ENCODE measurements at places on chromosomes 3 and 15.

DNA sequence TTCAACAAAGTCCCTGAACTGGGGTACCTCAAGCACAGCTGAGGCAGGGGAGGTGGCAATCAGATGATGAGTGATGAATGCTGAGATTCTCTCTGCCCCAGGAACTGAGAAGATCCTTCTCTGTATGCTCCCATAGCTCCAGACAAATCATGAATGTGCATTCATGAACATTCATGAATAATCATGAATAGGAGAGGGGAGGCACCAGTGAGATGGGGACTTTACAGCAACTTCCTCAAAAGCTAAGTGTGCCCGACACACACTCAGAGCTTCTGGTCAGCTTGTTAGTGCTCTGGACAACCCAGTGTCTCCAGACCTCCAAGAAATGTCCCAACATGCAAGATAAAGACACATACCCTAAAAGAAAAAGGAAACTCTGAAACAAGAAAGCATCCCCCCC, 24.3 kb downstream of the LRRC2 start:
- DNase-seq, result no peak

- peak; percentile 39 for DNase-seq
Measured at GRCh38 chr15:89114990-89115389, 26.7 kb downstream of the ABHD2 start.

DNA sequence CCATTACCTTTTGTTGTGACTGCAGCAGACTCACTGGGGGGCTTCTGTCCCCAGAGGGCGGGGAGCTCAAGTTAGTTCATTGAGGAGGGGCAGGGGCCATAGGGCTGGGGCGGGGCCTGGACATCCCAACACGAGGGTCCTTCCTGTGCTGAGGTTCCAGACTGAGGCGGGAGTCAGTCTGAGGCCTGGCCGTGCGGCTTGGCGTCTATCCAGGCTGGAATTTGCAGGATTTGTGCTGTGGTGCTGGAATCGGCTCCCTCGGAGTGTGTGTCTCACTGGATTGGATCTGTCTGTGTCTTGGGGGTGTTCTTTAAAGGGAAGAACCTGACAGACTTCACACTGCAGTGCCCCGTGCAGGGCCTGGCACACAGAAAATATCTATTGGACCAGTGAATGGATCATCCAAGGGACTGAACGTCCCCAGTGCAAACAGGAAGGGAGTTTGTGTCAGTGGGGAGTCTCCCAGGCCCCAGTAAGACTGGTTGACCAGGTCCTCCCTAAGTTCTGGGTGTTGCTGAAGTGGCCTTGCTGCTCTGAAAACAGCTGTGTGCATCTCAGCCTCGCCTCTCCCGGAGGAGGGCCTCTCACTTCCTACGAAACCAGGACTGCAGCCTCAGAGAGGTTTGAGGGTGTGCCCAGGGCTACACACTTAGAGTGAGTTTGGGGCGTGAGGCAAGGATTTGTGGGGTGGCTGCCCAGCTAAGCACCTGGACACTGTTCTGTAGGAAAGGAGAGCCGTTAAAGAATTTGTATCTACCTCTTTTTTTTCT, 26.1 kb downstream of the GOLGA6L2 start:
- DNase-seq, result no peak

- no peak for DNase-seq
Measured at GRCh38 chr3:27805282-27805681, 83.2 kb upstream of the EOMES start.

DNA sequence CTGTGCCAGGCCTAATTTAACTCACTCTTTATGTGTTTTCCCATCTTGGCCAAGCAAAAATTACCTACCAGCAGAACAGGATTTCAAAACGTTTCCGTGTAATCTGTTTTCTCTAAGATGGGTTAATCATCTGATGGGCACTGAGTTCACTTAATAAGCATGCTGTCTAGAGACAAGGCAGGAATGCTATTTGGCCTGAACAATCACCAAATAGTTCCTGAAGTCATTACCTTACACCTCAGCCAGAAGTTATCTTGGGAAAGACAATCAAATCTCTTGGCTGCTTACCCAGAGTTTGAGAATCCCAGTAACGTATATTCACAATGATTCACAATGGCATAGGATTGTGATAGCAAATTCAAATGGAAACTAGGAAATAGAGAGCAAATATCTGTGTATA, 779.1 kb downstream of the CADM2 start:
- no peak for DNase-seq

GRCh38 chr3:180802837-180803236, 109.6 kb upstream of the FXR1 start:
- DNase-seq, result peak; percentile 33

DNA sequence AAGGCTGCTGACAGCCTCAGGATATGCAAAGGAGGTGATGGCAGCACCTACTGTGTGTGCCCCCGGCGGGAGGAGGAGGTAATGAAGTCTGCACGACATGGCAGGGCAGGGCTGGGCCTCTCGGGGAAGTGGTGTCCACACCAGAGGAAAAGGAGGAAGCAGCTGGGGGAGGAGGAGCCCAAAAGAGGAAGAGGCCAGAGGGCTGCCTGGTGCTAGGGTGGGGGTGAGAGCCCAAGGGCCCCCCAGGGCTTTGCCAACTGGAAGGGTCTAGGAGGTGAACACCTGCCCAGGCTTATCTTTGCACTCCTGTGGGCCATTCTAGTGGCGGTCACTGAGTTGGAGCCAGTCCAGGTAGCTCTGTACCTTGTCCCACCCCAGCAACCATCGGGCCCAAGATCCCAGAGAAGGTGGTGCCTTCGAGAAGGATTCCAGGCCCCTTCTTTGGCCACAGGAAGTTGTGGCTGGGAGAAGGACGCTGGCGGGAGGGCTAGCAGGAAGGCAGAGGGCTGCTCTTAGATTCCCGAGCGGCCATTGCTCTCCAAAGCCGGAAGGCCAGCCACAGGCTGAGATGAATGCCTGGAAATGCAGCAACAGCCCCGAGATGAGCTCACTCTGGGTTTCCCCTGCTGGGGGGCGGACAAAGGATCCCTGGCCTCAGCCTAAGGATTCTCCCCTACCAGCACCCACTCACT, 7.0 kb downstream of the GNAI2 start:
- DNase-seq, result no peak

- no peak for DNase-seq
Measured at GRCh38 chr3:2992534-2992933, 117.6 kb downstream of the IL5RA start.

DNA sequence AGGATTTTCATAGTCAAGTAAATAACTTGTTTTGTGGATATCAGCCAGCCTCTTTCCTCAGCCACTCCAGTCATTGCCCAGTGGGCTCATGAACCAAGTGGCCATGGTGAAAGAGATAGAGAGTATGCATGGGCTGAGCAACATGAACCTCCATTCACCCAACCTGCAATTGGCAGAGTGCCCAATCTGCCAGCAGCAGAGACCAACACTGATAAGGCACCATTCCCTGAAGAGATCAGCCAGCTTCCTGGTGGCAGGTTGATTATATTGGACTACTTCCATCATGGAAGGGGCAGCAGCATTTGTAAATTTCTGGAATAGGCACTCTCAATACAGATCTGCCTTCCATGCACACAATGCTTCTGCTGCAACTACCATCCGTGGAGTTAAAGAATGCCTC, 10.3 kb upstream of the MCF2L2 start:
- no peak for DNase-seq

GRCh38 chr3:58661836-58662420, 4.6 kb downstream of the FAM3D start:
- DNase-seq, result no peak

DNA sequence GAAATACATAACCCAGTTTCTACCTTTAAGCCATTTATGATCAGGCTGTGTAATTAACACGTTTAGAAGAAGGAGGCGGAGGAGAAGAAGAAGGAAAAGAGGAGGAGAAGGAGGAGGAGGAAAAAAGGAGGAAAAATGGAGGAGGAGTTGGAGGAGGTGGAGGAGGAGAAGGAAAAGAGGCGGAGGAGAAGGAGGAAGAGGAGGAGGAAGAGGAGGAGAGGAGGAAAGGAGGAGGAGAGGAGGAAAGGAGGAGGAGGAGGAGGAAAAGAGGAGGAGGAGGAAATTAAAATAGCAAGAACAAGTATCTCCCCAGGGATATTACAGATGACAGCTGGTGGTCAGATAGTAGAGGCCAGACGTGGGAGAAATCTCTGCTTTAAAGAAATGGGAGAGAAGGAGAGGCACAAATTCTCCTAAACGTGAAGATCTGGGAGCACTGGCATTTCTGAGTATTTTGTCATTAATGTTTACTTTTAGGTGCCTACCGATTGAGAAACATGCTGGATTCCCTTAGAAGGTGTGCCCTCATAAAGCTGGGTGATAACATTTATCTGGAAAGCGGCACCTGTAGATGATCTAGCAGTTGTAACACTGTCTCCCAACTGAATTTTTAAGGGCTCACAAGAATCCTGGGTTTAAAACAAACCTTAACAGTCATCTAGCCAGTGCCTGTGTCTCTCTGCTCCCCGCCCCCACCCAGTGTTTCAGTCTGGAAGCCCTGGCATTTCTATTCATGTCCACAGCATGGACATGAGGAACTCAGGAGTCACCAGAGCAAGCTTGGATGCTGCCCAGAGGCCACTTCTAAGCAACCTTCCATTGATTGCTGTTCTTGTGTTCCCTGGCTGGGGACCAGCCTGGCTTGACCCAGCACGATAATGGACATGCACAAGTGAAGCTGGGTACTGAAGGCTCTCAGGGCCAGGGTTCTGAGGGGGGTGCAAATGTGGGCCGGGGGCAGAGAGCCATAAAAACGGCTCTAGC, 75.2 kb downstream of the CHRNA7 start:
- no peak for DNase-seq

GRCh38 chr15:44045217-44045616, 149.9 kb downstream of the FRMD5 start:
- no peak for DNase-seq

- no peak for DNase-seq
Measured at GRCh38 chr3:119594066-119594465, 3.6 kb upstream of the PLA1A start.

DNA sequence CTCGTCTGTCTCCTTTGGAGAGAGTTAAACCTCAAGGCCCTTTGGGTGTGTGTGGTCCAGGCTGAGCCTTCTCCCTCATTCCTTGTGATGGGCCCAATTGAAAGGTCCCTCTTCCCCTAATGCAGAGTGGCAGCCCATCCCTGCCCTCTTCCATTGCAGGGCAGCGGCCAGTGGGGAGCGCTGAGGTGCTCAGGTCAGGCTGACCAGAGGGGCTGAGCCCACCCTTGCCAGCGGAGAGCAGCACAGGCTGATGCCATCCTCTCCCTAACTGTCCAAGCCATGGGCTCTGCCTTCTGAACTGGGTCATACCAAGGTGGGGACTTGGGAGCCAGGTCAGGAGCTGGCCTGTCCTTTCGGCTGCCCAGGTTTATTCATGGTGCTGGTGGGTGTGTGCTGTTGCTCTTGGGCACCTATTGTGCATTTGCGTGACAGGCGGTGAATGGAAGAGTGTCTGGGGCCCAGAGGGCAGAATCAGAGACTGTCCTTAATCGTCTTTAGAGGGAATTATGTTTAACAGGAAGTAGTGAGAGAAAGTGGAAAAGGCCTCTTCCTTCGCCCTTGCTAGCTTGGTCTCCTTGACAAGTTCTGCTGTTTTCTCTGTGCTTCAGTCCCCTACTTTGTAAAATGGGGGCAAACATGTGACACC, 96.9 kb downstream of the VGLL4 start:
- DNase-seq, result no peak

DNA sequence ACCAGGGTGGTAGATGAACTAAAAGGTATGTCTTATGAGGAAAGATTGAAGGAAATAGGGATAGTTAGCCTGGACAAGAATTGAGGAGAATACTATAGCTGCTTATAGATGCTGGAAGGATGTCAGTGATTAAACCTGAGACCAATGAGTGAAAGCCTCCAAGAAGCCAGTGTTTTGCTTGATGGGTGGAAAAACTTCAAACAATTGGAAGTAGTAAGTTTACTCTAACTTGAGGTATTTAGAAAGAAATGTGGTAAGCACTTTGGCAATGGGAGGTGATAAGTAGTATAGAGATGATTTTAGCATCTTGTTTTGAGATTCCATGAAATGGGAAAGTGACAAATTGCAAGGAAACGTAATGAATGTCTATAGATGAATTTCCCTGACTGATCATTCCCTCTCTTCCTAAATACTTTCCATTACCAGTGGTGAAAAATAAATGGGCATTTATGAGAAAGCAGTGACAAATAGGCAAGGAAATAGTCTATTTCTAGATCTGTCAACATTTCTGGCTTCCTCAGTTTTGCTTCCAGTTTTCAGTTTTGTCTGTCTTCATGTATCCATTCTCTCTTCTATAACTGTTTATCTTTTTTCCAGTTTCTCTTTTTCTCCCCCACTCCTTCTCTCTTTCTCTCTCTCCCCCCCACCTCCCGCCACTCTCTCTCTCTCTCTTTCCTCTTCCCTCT, 19.2 kb downstream of the SLC15A2 start:
- DNase-seq, result no peak

DNA sequence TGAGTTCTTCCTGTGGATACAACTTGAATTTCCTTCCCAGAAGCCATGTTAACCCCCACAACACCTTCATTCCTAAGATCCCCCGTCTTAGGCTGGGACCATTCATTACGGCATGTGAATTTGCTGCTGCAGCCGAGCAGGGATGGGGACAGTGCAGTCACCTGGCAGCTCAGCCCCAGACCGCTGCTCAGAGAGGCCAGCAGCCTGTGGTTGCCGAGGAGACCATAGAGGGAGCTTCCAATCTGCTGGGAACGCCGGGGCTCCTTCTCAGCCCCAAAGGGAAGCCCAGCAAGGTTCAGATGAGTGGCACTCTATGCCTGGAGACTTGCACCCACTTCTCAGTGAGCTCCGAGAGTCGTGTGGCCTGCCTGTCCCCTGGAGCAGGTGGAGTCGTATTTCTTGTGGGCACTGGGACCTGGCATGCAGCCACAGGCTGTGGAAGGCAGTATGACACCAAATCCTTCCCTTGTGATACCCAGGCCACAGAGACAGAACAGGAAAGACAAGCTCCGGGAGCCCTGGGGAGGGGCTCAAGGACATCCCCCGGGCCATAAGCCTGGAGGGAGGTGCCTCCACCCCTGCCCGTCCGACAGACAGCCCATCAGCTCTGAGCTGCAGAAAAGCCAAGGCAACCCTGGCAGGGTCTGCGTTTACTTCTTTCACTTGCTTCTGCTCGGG, 167.3 kb downstream of the FAM43A start:
- DNase-seq, result no peak

DNA sequence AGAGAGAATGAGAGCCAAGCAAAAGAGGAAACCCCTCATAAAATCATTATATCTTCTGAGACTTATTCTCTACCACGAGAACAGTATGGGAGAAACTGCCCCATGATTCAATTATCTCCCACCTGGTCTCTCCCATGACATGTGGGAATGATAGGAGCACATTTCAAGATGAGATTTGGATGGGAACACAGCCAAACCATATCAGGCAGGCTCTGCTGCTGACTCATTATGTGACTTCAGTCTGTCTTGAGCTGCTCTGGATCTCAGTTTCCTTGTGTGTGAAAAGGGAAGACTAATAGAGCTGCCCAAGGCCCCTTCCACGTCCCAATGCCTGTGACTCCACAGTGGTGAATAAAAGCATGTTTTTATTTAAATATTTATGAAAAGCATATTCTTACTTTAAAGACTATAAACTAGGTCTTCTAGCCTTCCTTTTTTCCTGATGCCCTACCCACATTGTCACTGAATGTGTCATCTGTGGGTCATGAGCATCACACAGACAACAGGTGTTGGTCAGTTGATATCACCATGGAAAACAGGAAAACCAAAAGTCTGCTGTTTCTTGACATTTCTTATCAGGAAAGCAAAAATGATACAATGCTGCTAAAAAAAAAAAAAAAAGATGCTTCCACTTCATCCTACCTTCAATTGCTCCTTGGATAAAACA, 96.0 kb upstream of the PPP2R3A start:
- DNase-seq, result no peak

Measured in NCI-H1436 (cell line).